Mammary microvascular endothelial cell (primary cell): ENCODE measurements at places on chromosomes 12 and 14. TPM values are rescaled to one million over a fixed set of nuclear protein-coding genes. Genes with fewer than 3 reads are reported as not detected.

The DHRS4 gene
- 54.6 and 64.4 TPM in 2 replicates for total RNA-seq

The OAS2 gene
- total RNA-seq: 88.9 and 101 TPM in 2 replicates

The ARHGEF25 gene
- 0.07 and 0.15 TPM in 2 replicates for total RNA-seq

The CLEC1B gene
- total RNA-seq: not detected in 2 replicates

The SDR9C7 gene
- total RNA-seq: not detected in 2 replicates
